ENCODE measurements at places on chromosomes 6 and 20. TPM values are rescaled to one million over a fixed set of nuclear protein-coding genes. Genes with fewer than 3 reads are reported as not detected.

SLC24A3 gene
- total RNA-seq: 4.1 TPM

NELFE gene
- 78.7 TPM for total RNA-seq

ENPP1 gene
- total RNA-seq: 37.4 TPM

E2F3 gene
- 10.4 TPM for total RNA-seq

ZNF318 gene
- 8.0 TPM for total RNA-seq

OSTM1 gene
- 63.6 TPM for total RNA-seq

HBS1L gene
- 113 TPM for total RNA-seq

NKAIN4 gene
- total RNA-seq: not detected

CTAGE9 gene
- not detected for total RNA-seq

HMGCLL1 gene
- total RNA-seq: not detected

DAAM2 gene
- 96.0 TPM for total RNA-seq

WASF1 gene
- 6.6 TPM for total RNA-seq

TAGAP gene
- total RNA-seq: not detected

BEND6 gene
- total RNA-seq: 12.4 TPM

BTNL2 gene
- not detected for total RNA-seq

DLK2 gene
- 0.20 TPM for total RNA-seq

HTR1B gene
- total RNA-seq: 0.17 TPM

CASP8AP2 gene
- total RNA-seq: 10.9 TPM

MMP24 gene
- total RNA-seq: 0.98 TPM

KIF25 gene
- 0.72 TPM for total RNA-seq

CDYL gene
- total RNA-seq: 15.6 TPM

SLC22A7 gene
- total RNA-seq: not detected

RFX6 gene
- not detected for total RNA-seq

CRISP2 gene
- total RNA-seq: not detected

NRSN1 gene
- not detected for total RNA-seq

MUC21 gene
- total RNA-seq: not detected

BTN1A1 gene
- not detected for total RNA-seq

NKAIN2 gene
- under 0.01 TPM for total RNA-seq

ADGRB3 gene
- total RNA-seq: 0.83 TPM

PNLDC1 gene
- total RNA-seq: 0.20 TPM

PCED1A gene
- total RNA-seq: 24.8 TPM

TAAR1 gene
- total RNA-seq: not detected

SLC17A4 gene
- total RNA-seq: not detected

QRSL1 gene
- 8.6 TPM for total RNA-seq

CTSZ gene
- 406 TPM for total RNA-seq

ADAM33 gene
- total RNA-seq: 15.3 TPM

TSBP1 gene
- not detected for total RNA-seq

SLC22A16 gene
- not detected for total RNA-seq

ELOVL4 gene
- 5.4 TPM for total RNA-seq

EYA2 gene
- 0.03 TPM for total RNA-seq

MAP3K5 gene
- 21.6 TPM for total RNA-seq

ARFGEF3 gene
- 1.0 TPM for total RNA-seq
